Activated CD4-positive, alpha-beta T cell treated with anti-CD3 and anti-CD28 coated beads, Interleukin-2, amount 50 U/mL, for 24 hours (primary cell): ENCODE measurements at places on chromosomes 12 and 14.
A peak's percentile ranks its signal among the peaks of the same experiment; 100 is the strongest.

GRCh38 chr12:21695986-21696385, 38.3 kb upstream of the LDHB start:
- no peak for DNase-seq

DNA sequence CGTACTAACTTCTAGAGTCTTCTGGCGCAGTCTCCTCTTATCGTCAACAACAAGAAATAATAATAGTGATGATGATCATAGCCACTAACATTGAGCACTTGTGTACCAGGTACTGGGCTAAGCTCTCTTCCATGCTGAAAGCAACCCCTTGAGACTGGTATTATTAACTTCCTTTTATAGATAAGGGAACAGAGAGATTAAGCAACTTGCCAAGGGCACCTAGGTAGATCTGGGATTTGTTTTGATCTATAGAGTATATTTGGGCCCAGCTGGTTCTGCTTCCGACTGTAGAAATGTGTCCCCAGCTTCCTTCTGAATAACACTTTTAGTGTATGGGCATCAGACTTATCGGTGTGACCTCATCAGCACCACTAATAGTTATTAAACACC, 1.1 kb upstream of the ZNF219 start:
- no peak for DNase-seq

GRCh38 chr14:56284641-56285040, 166.4 kb downstream of the PELI2 start:
- no peak for DNase-seq

- DNase-seq: no peak
Observed at GRCh38 chr12:67813456-67813904, 164.9 kb downstream of the DYRK2 start.

DNA sequence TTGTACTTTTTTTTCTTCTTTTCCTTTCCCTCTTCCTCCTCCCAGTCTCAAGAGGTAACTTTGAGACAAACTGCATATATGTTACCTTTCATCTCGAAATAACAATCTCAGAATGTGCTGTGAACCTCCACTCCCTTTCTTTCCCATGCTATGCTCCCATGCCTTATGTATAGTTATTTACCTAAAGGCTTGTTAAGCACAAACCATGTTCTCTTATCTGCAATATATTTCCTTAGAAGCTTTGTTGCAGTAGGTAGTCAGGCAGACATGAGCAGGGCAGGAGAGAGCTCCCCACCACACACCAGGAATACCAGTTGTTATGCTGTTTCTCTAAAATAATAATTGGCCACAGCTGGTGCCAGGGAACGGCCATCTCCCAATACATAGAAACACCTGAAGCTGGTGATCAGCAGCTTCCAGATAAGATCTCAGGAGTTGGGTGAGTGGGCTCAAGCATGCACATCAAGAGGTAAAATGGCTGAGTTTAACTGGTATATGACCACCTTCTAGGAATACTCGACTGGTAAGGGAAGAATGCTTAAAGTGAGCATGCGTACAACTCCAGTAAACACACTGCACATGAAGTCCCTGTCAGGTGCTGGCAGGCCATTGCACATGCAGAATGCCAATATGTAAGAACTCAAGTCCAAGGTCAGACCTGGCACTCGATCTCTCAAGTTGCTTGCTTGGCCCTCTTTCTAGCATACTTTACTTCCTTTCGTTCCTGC, 14.8 kb upstream of the DHRS2 start:
- no peak for DNase-seq

DNA sequence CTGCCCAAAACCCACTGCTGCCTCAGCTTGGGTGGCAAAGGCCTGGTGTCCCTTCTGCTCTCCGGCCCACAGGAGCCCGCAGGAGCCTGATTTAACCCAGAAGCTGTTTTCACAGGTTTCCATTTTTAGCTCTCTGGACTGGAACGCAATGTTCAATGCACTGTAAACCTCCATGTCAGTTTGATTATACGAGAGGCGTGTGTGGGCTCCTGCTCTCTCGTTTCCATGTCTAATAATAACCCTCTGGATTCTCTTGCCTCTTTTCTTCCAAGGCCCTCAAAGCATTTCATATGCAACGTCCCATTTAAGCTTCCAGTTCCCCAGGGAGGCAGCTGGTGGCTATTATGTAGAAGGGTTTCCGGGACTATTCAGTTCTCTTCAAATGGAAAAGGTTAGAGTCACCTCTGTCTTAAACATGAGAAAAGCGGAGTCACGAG, 161.1 kb downstream of the SUDS3 start:
- no peak for DNase-seq

GRCh38 chr14:105473677-105474482, 741 bp upstream of the CRIP2 start:
- DNase-seq: peak; percentile 37

- DNase-seq: no peak
Observed at GRCh38 chr12:40734276-40734675, 42.0 kb downstream of the CNTN1 start.

GRCh38 chr14:52467515-52468266, 84.6 kb downstream of the TXNDC16 start:
- DNase-seq: no peak

DNA sequence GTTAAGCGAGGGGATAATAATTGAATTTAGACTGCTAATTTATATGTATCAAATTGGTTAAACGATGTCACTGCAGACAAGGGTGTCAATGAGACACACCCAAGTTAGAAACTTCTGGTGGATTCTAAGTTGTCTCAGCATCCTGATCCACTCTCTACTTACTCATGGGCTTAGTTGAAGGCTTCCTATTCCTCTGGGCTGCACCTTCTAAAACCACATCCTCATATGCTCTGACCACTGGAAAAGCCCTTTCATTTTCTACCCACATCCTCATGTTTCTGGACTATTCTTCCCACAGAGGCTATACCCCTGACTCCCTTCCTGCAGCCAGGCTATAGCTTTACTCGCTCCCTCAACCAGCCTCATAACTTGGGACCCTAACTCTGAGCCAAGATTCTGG, 493.8 kb downstream of the VRK1 start:
- DNase-seq: no peak

DNA sequence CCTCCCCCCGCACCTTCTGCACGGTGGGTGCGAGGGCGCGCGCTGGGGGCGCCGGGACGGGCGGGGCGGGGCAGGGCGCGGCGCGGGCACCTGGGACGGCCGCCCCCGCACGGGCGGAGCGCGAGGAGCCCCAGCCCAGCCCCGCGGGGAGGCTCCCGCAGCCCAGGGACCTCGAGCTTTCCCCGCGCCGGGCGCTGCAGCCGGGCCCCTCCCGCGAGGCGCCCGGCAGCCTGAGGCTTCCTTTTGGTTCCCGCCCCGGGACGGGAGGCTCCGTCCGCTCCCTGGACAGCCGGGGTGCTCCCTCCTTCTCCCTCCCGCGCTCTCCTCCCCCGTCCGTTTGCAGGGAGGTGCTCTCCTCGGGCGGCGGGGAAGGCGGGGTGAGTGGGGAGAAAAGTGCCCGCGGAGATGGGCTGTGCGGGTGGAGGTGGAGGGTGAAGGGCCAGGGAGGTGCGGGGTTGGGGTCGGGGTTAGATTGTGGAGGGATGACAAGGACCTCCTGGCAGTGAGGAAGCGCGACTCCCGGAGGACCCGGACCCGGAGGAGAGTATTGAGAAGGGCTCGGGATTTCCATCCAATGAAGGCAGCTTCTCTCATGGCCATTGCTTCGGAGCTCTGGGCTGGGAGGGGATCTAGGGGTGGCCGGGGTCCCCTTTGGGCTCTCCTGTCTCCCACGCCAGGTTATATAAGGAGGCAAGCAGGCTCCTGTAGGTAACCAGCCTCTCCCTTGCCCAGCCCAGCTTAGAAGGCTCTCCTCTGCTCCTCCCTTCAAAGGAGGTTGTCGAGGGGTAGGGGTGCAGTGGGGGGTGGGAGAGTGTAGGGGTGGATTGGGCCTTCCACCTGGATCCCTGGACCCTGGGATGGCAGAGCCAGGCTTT, 645 bp downstream of the JDP2 start:
- DNase-seq: no peak

- no peak for DNase-seq
Observed at GRCh38 chr12:93378998-93379325, 1.2 kb downstream of the NUDT4 start.

GRCh38 chr14:104078031-104078455, 7.5 kb upstream of the ASPG start:
- peak; percentile 68 for DNase-seq

- DNase-seq: no peak
Observed at GRCh38 chr14:99773521-99774497, 19.4 kb upstream of the EML1 start.

DNA sequence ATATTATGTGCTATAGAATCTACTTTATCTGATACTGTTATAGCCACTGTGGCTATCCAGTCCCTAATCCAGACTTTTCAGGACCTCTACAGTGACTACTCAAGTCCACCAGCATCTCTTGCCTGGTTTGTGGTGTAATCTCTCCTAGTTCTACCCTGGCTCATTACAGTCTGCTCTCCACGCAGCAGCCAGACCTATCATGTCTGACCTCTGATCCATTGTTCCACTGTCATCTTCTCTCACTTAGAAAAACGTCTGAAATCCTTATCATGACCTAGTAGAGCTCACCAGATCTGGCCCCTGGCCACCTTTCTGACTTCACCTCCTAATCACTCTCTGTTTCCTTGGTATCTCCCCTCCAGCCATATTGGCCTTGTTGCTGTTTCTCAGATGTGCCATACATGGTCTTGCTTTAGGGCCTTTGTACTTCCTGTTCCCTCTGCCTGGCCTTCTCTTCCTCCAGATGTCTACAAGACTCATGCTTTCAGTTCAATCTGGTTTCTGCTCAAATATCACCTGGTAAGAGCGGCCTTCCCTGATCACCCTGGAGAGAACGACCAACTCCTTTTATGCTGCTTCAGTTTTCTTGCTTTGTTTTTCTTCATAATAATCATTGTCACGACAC, 475.5 kb downstream of the AACS start:
- no peak for DNase-seq

DNA sequence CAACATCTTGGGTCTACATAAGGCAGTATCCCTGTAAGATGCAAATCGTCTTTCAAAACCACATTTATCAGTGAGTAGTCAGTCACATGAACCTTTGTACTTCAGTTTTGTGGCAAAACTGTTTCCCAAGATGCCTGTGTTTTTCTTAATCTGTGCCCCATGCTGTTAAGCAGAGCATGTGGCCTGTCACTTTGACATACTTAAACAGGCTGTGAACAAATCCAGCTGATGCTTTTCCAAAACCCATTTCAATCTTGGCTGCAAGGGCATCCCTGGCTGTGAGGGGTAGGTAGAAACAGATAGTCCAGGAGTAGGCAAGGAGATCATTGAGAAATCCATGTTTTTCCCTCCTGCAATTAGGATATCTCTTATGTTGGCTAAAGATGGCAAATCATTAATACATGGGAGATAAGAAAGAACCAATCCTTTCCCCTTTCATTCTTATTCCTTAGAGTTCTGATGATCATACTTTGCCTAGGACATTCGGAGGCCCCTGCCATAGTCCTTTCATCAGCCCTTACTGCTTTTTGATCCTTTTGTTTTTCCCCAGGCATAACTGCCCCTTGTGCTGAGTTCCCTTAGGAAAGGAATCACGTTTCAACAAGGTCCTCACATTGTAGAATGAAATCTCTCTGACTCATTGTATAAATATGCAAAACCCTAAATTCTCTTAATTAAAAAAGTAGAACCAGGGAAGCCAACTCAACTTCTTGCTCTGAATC, 121.1 kb upstream of the EEA1 start:
- no peak for DNase-seq

DNA sequence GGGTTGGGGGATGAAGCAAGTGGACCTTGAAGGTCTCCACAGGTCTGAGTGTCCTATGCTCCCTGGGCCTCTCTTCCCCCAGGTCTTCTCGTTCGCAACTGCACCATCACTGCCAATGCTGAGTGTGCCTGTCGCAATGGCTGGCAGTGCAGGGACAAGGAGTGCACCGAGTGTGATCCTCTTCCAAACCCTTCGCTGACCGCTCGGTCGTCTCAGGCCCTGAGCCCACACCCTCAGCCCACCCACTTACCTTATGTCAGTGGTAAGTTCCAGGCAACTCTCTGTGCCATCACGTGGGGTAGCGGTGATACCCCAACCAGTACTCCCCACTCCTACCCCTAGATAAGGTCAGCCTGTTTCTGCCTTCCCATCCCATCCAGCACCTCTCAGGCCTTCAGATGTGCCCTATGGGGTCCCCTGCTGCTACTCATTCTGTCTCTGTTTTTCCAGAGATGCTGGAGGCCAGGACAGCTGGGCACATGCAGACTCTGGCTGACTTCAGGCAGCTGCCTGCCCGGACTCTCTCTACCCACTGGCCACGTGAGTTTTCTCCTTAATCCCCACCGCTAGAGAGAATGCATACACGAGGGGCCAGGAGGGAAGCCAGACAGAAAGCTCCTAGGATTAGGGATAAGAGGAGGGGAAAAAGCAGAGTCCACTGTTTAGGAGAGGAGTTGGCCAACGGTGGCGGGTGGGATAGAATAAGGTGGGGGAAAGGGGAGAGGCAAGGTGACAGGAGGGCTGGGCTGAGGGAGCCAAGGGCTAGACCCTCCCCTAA, 1.6 kb upstream of the TAPBPL start:
- no peak for DNase-seq

DNA sequence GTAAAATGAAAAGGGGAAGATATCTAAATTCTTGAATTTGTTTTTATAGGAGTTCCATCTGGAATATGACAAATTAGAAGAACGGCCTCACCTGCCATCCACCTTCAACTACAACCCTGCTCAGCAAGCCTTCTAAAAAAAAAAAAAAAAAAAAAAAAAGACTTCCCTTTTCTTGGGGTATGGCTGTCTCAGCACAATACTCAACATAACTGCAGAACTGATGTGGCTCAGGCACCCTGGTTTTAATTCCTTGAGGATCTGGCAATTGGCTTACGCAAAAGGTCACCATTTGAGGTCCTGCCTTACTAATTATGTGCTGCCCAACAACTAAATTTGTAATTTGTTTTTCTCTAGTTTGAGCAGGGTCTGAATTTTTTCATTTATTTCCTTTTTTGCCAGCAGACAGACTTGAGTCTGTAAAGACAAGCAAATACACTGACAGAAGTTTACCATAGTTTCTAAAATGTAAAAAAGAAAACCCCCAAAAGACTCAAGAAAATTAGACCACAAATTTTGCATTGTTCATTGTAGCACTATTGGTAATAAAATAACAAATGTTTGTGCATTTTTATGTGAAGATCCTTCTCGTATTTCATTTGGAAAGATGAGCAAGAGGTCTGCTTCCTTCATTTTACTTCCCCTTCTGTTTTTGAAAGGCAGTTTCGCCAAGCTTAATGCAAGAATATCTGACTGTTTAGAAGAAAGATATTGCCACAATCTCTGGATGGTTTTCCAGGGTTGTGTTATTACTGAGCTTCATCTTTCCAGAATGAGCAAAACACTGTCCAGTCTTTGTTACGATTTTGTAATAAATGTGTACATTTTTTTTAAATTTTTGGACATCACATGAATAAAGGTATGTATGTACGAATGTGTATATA, 12.1 kb upstream of the KCNMB4 start:
- DNase-seq: no peak
